Substantia nigra (tissue), 51 donors: ENCODE measurements at places on chromosomes 4 and X.

- no peak for DNase-seq
These were observed 41.8 kb downstream of the QDPR start for GRCh38 chr4:17469931-17470674.

GRCh38 chr4:183358215-183358755, 36.1 kb upstream of the CLDN24 start:
- DNase-seq, result no peak

- no peak for DNase-seq
These were observed 124.2 kb upstream of the MBNL3 start for GRCh38 chrX:132612821-132613564.

DNA sequence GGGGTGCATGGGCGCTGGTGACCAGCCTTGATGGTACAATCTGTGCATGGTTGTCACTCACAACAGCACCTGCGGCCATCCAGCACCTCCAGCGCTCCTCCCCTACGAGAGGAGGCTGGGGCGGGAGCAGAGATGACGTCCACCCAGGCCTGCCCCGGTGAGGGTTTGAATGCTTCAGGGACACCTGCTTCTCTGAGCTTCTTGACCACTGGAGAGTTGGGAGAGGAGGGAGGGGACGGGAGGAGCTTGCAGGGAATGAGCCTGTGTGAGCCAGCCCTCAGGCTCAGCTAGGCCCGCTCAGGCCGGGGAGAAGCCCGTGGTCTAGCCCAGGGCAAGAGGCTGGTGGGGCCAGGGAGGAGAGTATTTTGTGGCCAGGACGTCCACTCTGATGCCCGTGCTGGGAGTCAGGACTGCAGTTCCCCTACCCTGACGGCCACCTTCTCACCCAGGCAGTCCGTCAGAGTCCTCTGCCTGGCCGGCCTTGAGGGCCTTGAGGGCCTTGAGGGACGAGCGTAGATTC, 59.2 kb downstream of the CPZ start:
- DNase-seq, result no peak

GRCh38 chrX:22922961-22923360, 76.8 kb upstream of the DDX53 start:
- DNase-seq, result no peak

GRCh38 chr4:13218326-13218958, 265.7 kb downstream of the RAB28 start:
- no peak for DNase-seq

DNA sequence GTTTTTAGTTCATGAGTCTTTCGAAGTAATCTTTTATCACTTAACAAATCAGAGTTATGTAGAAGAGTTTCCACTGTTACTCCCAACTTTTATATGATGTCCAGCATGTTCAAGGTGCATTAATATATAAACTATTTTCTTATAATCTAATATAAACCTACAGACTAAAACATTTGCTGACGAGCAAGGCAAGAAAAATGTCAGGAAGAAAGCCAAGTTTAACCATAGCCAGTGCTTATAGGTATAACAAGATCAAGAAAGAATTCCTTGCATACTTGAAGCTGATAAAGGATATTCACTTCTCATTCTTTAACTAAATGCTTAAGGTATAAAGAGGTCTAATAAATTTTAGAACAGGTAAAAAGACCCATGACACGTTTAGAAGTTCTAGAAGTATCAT, 167.7 kb downstream of the NPNT start:
- no peak for DNase-seq

- no peak for DNase-seq
These were observed 21.8 kb downstream of the KIAA1210 start for GRCh38 chrX:119105826-119106225.

DNA sequence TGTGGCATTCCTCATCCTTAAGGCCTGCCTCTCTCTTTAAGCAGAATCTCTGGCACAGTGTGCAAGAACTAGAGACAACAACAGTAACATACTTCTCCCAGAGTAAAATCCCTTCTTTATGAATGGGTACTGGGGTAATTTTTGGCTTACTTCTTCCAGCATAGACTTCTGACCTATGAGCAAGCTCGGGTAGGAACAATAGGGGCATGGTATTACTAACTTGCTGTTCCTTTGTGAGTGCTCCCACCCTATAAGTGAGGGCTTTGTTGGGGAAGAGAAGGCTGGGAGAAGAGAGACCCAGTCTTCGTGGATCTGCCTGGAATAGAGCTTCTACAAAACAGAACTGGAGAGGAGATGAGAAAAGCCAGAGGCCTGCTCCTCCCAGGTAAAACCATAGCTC, 30.2 kb downstream of the CLDN2 start:
- no peak for DNase-seq

DNA sequence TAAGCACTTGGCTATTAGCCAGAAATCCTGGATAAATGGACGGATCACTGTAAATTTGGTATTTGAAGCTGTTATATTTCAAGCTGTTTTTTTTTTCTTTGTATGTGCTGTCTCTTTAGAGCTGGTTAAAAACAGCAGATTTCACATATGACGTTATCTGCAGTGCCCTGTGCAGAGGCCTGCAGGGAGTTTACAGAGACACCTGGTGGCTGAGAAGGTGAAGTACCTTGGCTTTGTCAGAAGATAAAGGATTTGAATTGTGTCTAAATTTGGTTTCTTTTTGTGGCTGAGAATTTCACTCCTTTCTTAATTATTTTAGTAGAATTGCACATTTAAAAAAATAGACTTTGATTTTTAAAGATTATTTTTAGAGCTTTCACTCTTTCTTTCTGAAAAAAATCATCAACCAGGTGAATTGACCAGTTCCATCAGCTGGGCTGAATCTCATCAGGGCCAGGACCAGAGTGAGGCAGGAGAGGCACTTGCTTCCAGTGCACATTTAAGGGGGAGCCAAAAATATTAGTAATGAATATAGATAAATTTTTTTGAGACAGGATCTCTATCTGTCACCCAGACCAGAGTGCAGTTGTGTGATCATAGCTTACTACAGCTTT, 9.6 kb upstream of the CHRNA9 start:
- no peak for DNase-seq

- DNase-seq, result no peak
These were observed 130.7 kb downstream of the SLC4A4 start for GRCh38 chr4:71469541-71469940.

DNA sequence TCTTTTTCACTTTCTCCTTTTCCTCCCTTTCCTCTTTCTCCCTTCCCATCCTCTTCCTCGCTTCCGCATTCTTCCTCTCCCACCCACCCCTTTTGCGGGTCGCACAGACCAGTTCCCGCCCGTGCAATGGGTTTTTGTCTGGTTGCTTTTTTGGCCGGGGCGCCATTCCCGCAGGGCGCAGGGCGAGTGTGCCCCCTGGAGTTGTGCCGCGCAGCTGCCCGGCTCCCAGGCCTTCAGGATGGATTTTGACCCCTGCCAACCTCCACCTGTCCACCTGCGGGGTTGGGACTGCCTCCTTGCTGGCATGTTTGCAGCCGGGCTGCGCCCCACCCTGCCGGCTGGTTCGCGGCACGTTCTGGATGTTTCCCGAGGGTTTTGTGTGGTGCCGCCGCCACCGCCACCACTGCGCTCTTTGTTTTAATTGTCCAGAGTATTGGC, 578 bp upstream of the SEL1L3 start:
- no peak for DNase-seq

GRCh38 chr4:10456260-10456594, 999 bp downstream of the ZNF518B start:
- no peak for DNase-seq

- no peak for DNase-seq
These were observed 13.2 kb downstream of the DGKQ start for GRCh38 chr4:960140-960635.

DNA sequence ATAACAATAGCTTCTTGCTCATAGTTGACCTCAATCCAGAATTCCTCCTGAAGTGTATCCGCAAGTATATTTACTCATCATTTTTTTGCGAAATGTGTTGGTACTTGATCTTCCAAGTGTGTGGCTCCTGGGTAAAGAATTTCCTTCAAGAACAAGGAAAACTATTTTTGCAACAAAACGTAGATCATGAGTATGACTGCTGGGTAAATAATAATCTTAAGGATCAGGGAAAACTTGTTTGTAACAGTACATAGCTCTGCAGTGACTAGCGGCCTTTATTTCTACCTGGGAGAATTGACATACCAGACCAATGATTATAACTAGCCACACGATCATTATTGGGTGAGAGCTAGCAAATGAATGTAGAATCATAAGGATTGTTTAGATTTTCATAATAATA, 1311.7 kb downstream of the ARAP2 start:
- no peak for DNase-seq

DNA sequence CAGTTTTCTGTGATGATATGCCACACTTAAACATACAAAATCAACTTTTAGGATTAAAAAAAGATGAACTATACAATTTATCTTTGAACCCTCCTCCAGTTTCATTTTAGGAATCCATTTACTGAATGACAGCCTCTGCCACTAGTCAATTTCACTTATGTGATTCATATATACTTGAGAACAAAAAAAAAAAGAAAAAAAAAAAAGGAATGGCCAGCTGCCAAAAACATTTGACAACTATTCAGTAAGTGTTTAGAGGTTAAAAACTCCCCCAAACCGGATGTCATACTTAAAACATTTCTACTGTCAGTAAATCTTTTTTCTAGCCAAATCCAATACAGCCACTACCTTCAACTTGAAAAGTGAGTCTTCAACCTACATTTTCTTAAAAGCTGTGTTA, 266.7 kb upstream of the MAGEB2 start:
- no peak for DNase-seq

DNA sequence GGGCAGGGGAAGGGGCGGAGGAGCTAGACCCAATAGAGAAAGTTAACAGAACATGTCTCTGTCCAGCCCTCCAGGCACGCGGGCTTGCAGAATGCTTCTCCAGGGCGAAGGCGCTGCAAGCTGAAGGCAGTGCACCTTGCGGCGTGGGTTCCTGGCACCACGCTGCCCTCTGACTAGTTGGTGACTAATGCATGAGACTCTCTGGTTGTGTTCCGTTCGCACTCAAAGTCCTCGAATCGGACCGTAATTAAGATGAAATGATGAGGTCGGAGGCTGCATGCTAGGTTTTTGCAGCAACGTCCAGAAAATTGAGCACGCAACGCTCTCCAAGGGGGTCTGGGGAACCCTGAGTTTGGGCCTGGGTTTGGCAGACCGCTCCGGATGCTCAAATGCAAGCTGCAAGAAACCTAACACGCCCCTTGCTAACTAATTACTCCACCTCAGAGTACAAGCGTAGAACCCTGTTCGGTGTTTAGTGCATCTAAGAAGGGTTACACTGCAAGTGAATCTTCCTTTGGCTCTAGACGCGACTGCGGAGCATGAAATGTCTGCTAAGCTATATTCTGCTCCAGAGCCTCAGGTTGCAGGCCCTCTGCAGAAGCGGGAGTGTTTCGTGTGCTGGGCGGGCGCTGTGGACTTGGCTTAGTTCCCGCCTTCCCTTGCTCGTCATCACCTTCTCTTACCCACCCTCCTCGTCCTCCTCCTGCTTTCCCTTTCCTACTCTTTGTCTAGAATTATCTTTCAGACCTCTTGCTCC, 57.1 kb upstream of the NKAP start:
- DNase-seq, result no peak

- DNase-seq, result no peak
These were observed 142.6 kb upstream of the PPARGC1A start for GRCh38 chr4:24032371-24032989.

- DNase-seq, result no peak
These were observed 2528.4 kb downstream of the ARAP2 start for GRCh38 chr4:33715841-33716395.

DNA sequence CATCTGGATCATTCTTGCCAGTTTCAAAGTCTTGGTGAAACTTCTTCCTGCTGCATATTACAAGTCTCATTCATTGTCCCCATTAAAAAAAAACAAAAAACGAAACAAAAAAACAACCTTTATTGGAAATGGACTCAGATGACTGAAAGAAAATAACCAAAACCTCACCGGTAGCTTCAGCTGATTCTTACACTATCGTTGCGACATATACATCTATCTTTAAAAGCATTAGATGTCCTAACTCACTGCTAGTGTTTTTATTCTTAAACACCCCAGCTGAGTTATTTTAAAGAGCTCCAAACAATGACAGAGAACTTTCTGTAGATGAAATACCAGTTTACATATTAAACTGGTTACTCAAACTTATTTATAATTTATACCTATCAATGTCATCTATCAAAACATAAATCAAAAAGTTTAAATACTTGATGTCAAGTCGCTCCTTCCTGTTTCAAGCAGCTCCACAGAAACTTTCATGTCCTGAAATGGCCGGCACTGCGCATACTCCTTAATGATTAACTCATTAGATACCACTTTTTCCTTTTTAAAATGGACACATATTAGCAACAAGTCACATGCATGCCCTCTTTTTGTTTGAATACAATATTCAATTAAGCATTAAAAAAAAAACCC, 87.2 kb downstream of the HPRT1 start:
- no peak for DNase-seq

- no peak for DNase-seq
These were observed 112.0 kb upstream of the TBL1X start for GRCh38 chrX:9352694-9353411.

GRCh38 chrX:85037114-85037513, 33.4 kb downstream of the APOOL start:
- DNase-seq, result no peak

DNA sequence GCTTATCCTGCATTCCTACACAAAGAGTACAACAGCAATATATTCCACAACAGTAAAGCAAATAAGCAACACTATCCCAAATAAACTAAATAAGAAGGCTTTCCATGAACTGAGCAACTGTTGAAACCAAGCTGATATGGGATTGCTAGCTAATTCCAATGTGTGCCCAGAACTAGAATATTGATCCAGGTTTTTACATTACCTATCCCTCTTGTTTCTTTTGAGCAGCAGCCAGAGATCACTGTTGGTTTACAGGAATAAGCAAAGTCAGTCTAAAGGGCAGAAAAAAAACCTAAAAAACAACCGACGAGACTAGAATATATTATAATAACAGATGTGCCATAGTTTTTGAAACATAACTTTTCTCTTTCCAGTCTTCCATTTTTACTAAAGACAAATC, 22.4 kb upstream of the ADH4 start:
- no peak for DNase-seq

GRCh38 chr4:4249866-4250265, 1.8 kb upstream of the TMEM128 start:
- no peak for DNase-seq

DNA sequence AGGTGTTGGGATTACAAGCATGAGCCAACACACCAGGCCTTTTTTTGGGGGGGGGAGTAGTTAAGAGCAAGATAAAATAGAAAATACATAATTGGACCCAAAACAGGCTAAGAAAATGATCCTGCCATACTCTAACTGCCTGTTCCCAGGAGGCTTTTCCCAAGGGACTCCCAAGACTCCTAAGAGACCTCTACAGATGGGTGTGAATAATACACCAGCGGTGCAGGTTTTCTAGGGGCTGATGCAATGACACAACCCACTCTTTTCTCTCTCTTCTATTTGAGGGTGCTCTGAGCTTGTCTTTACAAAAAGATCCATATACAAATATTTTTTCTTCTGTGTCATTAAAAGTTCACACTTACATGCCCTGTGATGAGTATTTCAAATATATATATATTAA, 116.9 kb downstream of the RASL11B start:
- no peak for DNase-seq

DNA sequence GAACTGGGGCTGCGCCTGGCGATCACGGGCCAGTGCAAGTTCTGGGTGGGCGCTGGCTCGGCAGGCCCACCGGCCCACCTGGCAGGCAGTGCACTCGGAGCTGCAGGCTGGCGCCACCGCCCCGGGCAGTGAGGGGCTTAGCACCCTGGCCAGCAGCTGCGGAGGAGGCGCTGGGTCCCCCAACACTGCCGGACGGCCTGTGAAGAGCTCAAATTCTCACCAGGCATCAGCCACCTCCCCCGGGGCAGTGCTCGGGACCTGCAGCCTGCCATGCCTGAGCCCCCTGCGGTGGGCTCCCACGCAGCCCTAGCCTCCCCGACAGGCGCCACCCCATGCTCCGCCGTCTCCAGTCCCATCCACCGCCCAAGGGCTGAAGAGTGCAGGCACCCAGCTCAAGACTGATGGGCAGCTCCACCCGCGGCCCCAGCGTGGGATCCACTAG, 7.1 kb upstream of the ZNF330 start:
- no peak for DNase-seq
